Activated naive CD4-positive, alpha-beta T cell treated with anti-CD3 and anti-CD28 coated beads, Interleukin-2, amount 50 U/mL, for 72 hours (primary cell): ENCODE measurements at places on chromosomes 16 and 17. TPM values are rescaled to one million over a fixed set of nuclear protein-coding genes. Genes with fewer than 3 reads are reported as not detected.
A peak's percentile ranks its signal among the peaks of the same experiment; 100 is the strongest.

DNA sequence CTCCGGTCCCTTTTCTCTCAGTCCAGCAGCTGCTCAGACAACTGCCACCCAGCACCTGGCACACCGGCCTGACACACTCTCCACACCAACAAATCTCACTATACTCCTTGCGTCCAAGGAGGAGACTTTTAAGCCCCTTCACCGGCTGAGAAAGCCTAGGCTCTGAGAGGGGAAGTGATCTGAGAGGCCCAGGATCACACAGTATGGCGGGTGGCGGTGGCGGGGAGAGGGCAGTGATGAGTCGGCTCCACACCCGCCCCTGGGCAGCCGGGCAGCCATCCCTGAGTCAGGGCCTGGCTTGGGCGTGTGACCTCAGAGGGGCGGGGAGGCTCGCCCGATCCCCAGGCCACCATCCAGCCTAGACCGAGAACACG is 569 bp downstream of the FLII start:
- peak; percentile 87 for DNase-seq

- DNase-seq: no peak
These were observed 22.8 kb downstream of the ZDHHC7 start for GRCh38 chr16:84988328-84989080.

DNA sequence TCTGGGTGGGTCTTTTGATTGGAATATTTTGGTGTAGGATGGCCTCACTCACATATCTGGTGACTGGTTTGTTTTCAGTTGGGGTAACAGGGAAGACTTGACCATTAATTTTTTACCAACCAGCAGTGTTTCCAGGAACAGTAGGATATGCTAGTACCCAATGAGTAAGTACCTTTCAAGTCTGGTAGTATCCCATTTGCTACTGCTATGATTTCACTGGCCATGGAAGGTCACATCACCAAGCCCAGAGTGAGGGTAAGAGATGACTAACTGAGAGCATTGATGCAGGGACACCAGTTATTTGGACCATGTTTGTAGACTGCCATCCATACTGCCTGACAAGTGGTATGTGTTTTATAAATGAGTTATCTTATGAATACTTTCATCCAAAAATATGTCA is 277.7 kb downstream of the MAP2K6 start:
- no peak for DNase-seq

GRCh38 chr16:85698935-85699558 is 10.3 kb upstream of the GINS2 start:
- DNase-seq: no peak

- DNase-seq: no peak
These were observed 101.9 kb downstream of the STX8 start for GRCh38 chr17:9473711-9474110.

The GRAPL gene
- total RNA-seq: 8.1 TPM

The CSH2 gene
- total RNA-seq: 2.4 TPM
